ENCODE measurements at places on chromosomes 16 and 17.

GRCh38 chr17:1174263-1174880, 5.4 kb downstream of the ABR start:
- no peak for DNase-seq

GRCh38 chr16:89322321-89323119, 105.0 kb downstream of the ZNF778 start:
- DNase-seq = no peak

DNA sequence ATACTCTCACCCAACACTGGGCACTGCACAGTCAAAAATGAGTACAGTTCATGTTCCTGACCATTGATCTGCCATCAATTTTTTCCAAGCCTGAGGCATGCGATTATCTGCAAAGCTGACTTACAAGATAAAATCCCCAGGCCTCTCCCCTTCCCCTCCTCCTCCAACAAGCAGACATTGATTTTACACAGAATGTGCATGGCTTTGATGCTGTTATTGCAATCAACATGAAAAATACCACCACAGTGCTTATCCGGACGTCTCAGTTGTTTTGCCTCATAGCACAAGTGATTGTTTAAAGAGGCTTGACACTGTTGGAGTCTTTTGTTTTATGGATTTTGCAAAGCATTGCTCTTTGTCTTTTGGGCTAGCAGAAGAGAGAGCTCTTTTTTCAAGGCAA, 163.8 kb downstream of the TOX3 start:
- no peak for DNase-seq

DNA sequence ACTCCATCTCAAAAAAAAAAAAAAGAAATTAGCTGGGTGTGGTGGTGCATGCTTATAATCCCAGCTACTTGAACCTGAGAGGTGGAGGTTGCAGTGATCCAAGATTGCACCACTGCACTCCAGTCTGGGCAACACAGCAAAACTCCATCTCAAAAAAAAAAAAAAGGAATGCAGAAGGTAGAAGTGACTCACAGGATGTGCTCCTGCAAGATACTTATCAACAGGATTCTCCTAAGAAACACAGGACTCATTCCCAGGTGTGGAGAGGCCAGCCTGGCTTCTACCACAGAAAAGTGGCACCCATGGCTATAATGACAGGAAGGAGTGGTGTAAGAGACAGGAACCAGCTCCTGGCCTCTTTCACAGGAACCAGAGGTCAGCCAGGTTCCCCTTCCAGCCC, 13.8 kb downstream of the ELMO3 start:
- DNase-seq = no peak

- DNase-seq = no peak
These were observed 48.8 kb downstream of the NLRC5 start for GRCh38 chr16:57038166-57038565.

DNA sequence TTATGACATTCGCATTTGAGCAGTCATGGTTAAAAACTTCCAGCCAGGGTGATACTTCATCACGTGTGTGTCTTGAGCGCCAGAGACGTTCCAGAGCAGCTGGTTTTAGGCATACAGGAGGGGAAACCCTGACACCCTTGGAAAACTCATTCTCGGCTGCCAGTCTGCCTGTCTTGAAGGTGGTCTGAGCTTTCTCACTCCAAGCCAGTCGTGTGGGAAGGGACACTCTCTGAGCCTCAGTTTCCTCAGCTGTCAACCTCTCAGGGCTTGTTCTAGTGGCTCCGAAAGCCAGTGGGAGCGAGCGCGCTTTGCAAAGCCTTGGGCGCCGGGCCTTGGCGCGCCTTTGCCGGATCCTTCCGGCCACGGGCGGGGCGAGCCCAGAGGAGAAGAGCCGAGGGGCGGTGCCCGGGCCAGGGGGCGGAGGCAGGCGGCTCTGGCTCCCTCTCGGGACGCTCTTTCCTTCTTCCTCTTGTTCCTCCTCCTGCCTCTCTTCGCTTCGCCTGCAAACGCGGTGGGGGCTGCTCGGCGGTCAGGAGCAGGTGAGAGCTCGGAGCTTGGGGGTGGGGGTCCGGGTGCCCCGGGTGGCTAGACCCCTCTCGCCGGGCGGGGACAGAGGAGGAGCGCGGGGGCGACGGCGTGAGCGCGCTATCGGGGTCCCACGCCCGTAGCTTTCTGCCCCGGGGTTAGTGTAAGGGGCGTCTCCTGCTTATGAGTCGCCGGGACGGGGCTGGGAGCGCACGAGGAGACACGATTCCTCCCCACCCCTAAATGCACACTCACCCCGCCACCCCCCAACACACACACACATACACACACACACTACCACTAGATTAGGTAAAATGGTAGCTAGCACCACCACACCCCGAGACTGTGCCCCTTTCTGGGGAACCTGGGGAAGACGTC, at the start of gene LDAF1:
Gene LDAF1, plus strand, starts transcription at position 467 of the 903 bp plus-strand sequence. CDS start 2,509 bp downstream, outside the sequence.
- peak; percentile 74 for DNase-seq

- DNase-seq = no peak
These were observed 29.4 kb upstream of the SUPT4H1 start for GRCh38 chr17:58381124-58382035.

DNA sequence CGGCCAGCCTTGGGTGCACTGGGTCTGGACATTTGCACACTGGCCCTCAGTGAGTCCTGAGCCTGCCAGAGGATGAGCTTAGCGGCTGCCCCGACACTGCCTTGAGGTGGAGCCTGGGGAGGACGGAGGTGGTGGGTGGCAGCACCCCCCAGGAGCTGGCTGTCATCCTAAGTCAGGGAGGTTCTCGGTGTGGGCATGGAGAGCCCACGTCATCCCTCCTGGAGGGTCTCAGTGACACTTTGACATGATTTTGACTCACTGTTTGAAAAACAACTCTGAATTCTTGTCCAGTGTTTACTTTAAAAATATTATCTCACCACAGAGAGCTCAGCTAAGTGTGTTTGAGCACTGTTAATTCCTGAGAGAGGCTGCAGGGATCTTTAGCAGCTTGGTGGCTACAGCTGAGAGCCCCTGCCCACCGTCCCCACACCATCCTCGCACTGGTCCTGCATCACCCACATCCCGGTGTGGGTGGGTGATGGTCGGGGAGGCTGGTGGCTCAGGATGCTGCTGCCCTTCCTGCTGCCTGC, 63.1 kb downstream of the BANP start:
- DNase-seq = no peak

GRCh38 chr17:16005636-16006035, 6.0 kb downstream of the TTC19 start:
- DNase-seq = no peak

DNA sequence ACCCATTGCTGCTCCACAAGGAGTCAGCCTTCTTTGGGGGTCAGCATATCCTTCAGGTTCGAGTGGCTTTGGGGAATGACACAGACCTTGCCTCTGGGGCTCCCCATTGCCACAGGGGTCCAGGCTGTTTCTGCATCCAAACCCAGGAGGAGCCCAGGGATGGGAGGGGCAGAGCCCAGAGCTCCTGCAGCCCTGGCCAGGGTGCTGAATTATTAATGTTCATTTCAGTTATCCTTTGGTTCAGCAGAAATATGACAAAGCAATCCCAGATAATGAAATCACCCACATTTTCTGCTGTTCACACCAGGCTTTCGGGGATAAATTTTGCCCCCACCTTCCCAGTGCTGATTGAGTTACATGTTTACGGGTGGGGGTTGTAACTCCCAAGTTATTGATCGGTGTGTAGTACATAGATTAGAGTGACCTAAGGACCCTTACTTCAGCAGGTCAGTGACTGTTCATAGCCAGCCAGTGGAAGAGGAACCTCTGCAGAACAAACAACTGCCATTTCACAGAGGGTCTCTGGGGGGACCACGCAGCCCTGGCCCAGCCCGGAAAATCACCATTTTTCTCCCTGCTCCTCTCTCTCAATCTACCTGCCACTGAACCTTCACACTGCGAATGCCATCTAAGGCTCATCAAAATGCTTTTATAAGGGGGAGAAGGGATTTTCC, 240.3 kb upstream of the N4BP1 start:
- no peak for DNase-seq

GRCh38 chr17:31653691-31654090, 205.4 kb downstream of the COPRS start:
- no peak for DNase-seq

DNA sequence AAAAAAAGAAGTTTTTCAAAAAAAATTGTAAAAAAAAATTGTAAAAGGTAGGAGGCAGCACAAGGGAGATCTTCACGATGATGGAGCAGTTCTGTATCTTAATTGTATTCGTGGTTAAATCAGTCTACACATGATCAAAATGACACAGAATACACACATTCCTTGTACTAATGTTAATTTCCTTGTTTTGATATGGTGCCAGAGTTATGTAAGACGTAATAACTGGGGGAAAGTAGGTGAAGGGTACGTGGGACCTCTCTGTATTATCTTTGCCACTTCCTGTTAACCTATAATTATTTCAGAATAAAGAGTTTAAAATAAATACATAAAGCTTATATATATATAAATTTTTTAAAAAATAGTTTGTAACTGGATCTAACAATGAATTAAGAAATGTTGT, 36.8 kb downstream of the HELZ start:
- no peak for DNase-seq

DNA sequence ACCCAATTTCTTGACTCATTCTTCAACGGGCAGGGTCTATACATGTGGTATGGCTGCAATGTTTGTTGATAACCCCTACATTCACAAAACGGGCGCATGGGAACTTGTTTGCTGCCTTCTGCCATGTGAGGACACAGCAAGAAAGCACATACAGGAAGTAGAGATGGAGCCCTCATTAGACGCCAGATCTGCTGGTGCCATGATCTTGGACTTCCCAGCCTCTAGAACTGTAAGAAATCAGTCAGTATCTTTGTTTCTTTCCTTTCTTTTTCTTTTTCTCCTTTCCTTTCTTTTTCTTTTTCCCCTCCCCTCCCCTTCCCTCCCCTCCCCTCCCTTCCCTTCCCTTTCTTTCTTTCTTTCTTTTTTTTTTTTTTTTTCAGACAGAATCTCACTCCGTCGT, 165.2 kb downstream of the WWOX start:
- no peak for DNase-seq

DNA sequence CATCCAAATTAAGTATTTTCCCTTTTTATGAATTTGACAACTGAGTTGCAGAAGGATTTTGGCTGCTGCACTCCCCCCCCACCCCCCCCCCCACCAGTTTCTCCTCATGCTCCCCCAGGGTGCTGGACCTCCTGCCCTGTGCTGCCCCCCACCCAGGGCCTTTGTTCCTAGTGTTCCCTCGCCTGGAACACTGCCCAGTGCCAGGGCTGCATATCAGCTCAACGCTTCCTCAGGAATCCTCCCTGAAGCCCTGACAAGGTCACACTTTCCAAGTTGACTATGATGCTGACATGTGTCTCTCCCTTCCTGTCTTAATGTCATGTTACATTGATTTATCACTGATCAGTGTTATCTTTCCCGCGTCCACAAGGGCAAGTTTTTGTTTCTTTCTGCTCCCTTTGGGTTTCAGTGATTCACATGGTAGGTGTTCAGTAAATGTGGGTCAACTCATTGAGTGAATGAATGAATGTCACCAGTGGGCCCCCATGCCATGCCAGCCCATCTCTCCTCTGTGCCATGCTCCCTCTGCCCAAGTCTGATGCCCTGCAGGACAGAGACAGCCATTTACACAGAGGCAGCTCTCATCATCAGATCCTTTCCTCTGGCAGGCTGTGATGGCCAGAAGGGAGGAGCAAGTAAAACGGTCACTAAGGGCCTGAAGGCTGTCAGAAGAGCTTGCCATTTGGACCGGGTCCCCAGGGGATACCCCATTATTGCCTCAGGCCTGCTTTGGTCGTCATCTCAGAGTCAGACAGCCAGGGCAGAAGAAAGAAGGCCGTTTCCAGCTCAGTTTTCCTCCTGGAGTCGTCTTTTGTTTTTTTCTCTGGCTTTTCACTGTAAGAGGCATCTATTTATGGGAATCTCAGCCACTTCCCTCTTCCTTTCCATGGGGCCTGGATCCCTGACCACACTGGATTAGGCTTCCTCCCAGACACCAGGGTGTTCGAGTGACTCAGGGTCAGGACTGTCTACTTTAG, 386.2 kb downstream of the SNX29 start:
- DNase-seq = no peak

DNA sequence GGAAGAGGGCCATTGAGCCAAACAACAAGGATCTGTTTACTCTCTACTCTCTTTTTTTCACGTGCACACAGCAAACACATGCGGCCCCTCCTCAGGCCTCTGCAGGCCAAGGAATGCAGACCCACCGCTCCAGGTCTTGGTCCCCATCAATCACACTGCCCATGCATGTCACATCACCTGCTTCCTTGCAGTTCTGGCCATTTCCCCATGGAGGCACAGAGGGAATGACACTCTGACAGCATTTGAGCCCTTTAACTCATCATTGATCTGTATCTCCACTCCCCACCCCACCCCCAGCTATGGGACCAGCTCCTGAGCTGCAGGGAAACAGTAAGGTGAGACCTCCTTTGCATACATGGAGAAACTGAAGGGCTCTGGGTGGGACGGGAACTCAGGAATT, 45.9 kb upstream of the MEIOC start:
- DNase-seq = no peak

- no peak for DNase-seq
These were observed 25.2 kb downstream of the C17orf67 start for GRCh38 chr17:56808503-56808902.

GRCh38 chr17:62109924-62110323, 44.8 kb upstream of the MED13 start:
- DNase-seq = no peak

- no peak for DNase-seq
These were observed 14.2 kb downstream of the CRYM start for GRCh38 chr16:21263640-21264570.

GRCh38 chr16:81008505-81008789, 1.4 kb downstream of the CENPN start:
- no peak for DNase-seq

DNA sequence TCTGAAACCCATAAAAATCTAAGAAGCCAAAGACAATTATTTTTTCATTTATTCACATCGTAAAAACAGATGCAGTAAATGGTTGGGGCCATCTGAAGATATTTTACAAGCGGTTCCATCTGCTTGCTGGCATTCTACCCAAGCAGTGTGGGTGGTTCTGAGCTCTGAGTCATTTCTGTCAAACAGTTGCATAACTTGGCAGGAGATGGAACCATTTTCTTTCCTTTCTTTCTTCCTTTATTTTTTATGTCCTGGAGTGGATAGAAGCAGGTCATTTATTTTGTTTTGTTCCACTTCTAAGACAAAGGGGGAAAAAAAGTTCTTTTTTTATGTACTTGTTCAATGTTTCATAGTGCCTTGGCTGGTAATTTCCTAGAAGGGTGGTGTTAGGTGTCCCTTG, 1151.9 kb upstream of the GOT2 start:
- DNase-seq = no peak

- no peak for DNase-seq
These were observed 53.0 kb downstream of the N4BP1 start for GRCh38 chr16:48556913-48557351.

DNA sequence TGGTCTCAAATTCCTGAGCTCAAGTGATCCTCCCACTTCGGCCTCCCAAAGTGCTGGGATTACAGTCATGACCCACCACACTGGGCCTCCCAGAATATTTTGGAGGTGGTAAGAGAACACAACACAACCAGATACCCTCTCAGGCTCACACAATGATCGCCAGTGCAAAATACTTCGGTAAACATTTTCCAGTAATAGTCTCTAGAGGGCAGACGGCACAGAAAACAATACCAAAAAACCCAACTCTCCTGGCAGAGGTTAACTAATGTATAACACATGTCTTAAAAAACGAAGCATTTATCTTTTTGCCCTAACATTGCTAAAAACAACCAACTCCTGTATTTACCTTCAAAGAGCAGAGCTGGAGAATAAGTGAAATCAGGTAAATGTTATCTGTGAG, 10.5 kb downstream of the NUFIP2 start:
- no peak for DNase-seq

- no peak for DNase-seq
These were observed 128.7 kb upstream of the CHMP6 start for GRCh38 chr17:80862978-80863377.

GRCh38 chr16:72110662-72111615, 17.3 kb downstream of the DHX38 start:
- no peak for DNase-seq

Data from activated gamma-delta T cell treated with Interleukin-2 at 50 U/mL for 16 hours (primary cell).